ENCODE measurements at places on chromosomes 6 and 20. TPM values are rescaled to one million over a fixed set of nuclear protein-coding genes. Genes with fewer than 3 reads are reported as not detected.
A peak's percentile ranks its signal among the peaks of the same experiment; 100 is the strongest.

DNA sequence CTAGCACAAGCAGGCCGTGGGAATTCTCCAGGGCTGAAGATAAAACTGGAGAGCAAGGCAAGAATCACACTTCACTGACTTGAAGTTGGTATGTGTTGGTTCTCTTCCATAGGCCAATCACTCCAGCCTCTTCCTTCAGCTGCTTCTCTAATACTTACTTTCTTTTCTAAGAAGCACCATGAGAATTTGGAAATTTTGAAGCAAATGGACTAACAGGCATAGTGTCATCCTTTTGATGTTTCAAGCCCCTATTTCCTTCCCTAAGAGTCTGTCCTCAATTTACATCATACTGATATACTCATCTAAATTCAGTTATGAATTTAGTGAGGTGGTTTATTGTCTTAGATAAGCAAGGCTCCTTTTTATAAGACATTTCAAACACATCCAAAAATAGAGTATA, 24.0 kb downstream of the SLC26A8 start:
- no peaks in the 10 kb centered on the region for H3K27me3 ChIP-seq
- no peak overlapping the region for H3K27ac ChIP-seq
- no peaks in the 10 kb centered on the region for H3K4me1 ChIP-seq
- H3K36me3 ChIP-seq, result no peaks in the 10 kb centered on the region

GRCh38 chr6:108707328-108707976, 140.8 kb upstream of the ARMC2 start:
- H3K27me3 ChIP-seq, result no peaks in the 10 kb centered on the region
- no peaks in the 10 kb centered on the region for H3K36me3 ChIP-seq
- no peak for DNase-seq

The CALHM4 gene
- total RNA-seq, result not detected

The MYLK2 gene
- not detected for total RNA-seq

The GLP1R gene
- total RNA-seq, result not detected

The AVP gene
- total RNA-seq, result not detected

GRCh38 chr20:1671891-1672669, 14.5 kb upstream of the SIRPG start:
- DNase-seq, result no peak
- H3K4me1 ChIP-seq, result no peaks in the 10 kb centered on the region
- H3K27ac ChIP-seq, result no peak overlapping the region
- no peaks in the 10 kb centered on the region for H3K36me3 ChIP-seq

The MACROD2 gene
- total RNA-seq, result 1.0 TPM

The BFSP1 gene
- total RNA-seq, result 2.3 TPM

DNA sequence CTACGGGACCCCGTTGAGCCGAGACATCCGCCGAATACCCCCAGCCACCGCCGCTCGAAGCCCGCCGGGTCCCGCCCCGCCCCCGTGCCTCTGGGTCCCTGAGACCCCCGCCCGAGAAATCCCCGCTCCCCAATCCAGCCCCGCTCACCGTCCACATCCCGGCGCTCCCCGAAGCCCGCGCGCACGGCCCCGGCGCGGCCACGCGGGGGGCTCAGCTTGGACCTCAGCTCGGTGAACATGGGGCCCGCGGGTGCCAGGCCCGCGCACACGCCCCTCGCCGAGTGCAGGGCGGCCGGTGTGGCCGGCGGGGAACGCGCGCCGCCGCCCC, 249 bp downstream of the SAMD10 start:
- H3K36me3 ChIP-seq, result no peaks in the 10 kb centered on the region
- no peak overlapping the region for H3K27ac ChIP-seq
- DNase-seq, result no peak
- H3K27me3 ChIP-seq, result no peaks in the 10 kb centered on the region

- no peaks in the 10 kb centered on the region for H3K4me1 ChIP-seq
- no peak overlapping the region for H3K4me3 ChIP-seq
- H3K27ac ChIP-seq, result no peak overlapping the region
- H3K36me3 ChIP-seq, result no peaks in the 10 kb centered on the region
- no peaks in the 10 kb centered on the region for H3K27me3 ChIP-seq
- DNase-seq, result no peak
Observed at GRCh38 chr6:91941838-91942237, 1355.0 kb upstream of the MAP3K7 start.

- H3K36me3 ChIP-seq, result peaks cover 1% of the 10 kb centered on the region
- no peak overlapping the region for H3K27ac ChIP-seq
- H3K4me3 ChIP-seq, result no peak overlapping the region
- no peaks in the 10 kb centered on the region for H3K4me1 ChIP-seq
- no peak for DNase-seq
Observed at GRCh38 chr6:131825946-131826345, 18.1 kb downstream of the ENPP1 start.

The CRIP3 gene
- total RNA-seq, result 0.26 TPM

DNA sequence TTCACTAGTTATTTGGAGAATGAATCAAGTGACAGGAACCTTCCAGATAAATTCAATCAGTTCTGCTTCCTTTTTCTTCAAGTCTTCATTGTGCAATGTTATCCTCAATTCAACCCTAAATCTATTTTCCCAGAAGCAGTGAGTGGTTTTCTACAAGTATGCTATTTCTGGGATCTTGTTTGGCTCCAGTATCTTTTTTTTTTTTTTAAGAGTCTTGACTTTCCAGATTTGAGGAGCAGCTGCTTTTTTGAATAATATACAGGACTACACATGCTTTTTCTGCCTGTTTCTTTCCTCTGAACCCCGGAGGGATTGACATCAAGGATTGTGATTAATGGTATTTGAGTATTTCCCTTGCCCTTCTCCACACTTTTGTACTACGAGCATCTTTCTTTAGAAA, 339.2 kb upstream of the JAG1 start:
- H3K27ac ChIP-seq, result no peak overlapping the region
- H3K4me1 ChIP-seq, result no peaks in the 10 kb centered on the region
- peak; percentile 66 for DNase-seq
- no peaks in the 10 kb centered on the region for H3K36me3 ChIP-seq
- H3K4me3 ChIP-seq, result no peak overlapping the region

The OR2B6 gene
- 0.17 TPM for total RNA-seq
